ENCODE measurements at places on chromosomes 12 and 14.

- DNase-seq = peak; percentile 79
These were observed 279.4 kb downstream of the FOXN3 start for GRCh38 chr14:89137526-89138163.

- no peak for DNase-seq
These were observed 90.5 kb downstream of the DDX51 start for GRCh38 chr12:132053338-132054330.

DNA sequence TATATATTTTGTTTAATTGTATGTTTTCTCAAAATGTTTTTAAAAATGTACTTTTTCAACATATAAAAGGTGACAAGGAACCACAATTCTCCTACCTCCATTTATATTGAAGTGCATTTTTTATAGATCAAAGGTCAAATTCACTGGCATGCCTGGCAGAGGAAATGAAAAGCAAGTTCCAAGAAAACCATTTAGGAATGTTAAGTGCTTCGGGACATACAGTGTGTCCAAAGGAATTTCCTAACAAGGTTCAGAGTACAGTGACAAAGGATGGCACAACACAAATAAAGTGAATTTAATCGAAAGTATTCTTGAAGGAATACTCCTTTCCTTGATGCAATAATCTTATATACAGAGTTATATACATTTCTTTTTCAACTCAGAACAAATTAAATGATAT lies 242.3 kb downstream of the CCER1 start:
- DNase-seq = no peak

DNA sequence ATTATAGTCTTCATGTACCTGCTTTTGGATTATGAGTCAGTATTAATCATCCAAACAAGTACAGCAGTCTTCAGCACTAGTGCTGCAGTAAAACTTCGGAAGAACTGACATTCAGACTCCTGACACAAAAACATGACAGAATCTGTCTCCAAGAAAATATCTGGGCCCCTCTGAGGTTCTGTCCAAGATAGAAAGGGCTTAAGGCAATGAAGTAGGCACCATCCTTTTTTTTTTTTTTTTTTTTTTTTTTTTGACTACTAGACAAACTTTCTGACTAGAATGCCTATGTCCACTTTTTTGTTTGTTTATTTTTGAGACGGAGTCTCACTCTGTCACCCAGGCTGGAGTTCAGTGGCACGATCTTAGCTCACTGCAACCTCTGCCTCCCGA lies 112.5 kb downstream of the MED13L start:
- peak; percentile 19 for DNase-seq

GRCh38 chr14:32403688-32404087 lies 74.6 kb downstream of the AKAP6 start:
- no peak for DNase-seq

DNA sequence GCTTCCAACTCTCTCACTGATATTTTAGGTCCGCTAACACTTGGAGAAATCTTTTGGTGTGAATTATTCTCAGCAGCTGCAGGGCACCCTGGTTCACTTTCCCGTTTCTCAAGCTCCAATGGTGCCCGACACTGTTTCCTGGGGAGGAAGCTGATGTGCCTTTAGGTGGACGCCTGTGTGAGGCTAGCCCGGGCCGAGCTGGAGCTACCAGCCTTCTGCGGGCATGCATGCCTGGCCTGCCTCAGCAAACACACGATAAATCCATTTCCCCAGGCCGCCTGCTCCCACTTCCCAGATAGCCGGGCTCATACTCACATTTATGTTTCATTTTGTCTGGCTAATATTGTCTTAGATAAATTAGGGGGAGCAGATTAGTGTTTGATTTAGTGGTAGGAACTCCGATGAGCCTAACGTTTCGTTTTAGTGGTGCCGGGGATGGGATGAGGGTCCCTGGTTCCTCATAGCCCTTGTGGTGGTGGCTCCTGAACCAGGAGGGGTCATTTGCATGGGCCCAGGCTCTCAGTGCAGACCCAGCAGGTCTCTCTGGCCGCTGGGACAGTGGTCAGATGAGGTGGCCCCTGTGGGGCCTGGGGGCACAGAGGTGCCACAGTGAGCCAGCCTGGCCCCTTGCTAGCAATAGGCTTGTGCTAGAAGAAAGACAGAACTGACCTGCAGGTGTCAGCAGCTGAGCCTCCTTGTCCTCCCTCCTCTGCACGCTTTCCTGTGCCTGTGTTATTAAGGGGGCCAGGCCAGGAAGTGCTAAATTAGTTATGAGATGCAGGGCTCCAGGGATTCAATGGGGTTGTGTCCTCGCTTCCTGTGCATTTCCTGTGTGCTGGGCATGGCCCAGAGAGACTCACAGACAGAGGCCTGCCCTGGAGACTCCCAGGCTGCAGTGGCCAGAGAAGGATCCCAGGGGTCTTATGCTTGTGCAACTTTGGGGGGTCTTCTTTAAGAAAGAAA lies 88.3 kb downstream of the KIF26A start:
- no peak for DNase-seq

All from inflammatory macrophage treated with lipopolysaccharide for 4 hours (primary cell).